ENCODE measurements at places on chromosomes 11 and 22.

- DNase-seq: peak; percentile 22
Observed at GRCh38 chr11:32231909-32232493, 141.1 kb downstream of the RCN1 start.

GRCh38 chr11:76642341-76642740, 28.2 kb downstream of the LRRC32 start:
- DNase-seq: no peak

DNA sequence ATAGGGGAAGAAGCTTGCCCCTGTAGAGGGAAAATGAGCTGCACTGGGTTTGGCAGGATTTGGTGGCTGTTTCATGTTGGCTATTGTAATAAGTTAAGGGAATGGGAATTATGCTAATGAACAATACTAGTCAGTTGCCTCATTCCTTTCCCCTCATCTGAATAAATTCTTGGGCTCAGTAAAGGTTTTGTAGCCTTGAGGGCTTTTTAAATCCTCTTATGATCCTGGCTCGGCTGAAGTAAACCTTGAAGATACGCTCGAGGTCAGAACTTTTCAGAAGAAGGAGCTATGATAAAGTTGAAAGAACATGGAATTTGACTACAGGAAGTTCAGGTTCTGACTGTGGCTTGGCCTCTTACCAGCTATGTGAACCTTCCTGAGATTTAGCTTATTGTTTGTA, 448.7 kb downstream of the RAB38 start:
- no peak for DNase-seq

DNA sequence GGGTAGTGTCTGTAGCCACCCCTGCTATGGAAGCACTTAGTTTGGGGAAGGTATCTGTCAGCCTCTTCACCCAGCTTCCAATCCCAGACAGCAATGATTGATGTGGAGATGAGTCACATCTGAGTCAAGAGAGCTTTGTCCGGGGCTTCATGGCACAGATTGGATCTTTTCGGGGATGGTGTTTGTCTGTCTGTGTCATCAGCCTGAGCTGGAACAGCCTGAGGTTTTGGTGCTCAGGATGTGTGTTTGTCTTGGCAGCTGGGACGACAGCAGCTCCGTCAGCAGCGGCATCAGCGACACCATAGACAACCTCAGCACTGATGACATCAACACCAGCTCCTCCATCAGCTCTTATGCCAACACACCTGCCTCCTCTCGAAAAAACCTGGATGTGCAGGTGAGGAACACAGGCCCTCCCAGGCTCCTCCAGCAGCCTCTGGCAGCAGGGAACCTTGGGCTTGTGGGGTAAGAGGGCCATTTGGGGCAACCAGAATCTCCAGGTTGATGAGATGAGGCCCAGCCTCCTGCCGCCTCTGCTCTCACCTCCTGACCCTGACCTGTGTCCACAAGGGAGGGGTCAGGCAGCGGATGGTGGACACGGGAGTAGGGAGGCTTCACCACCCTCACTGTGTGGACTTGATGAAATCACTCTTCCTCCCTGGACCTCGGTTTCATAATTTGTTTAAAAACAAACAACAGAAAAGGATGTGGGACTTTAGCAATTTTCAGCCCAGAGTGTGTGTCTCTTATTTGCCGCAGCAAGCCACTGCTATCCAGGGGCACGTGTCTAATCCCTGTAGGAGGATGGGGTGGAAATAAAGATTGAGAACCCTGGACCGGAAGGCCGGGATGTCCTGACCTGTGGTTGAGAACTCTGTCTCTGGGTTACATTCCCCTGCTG, 124.3 kb downstream of the DBX1 start:
- DNase-seq: no peak

GRCh38 chr11:114145166-114145775, 85.8 kb downstream of the ZBTB16 start:
- no peak for DNase-seq

DNA sequence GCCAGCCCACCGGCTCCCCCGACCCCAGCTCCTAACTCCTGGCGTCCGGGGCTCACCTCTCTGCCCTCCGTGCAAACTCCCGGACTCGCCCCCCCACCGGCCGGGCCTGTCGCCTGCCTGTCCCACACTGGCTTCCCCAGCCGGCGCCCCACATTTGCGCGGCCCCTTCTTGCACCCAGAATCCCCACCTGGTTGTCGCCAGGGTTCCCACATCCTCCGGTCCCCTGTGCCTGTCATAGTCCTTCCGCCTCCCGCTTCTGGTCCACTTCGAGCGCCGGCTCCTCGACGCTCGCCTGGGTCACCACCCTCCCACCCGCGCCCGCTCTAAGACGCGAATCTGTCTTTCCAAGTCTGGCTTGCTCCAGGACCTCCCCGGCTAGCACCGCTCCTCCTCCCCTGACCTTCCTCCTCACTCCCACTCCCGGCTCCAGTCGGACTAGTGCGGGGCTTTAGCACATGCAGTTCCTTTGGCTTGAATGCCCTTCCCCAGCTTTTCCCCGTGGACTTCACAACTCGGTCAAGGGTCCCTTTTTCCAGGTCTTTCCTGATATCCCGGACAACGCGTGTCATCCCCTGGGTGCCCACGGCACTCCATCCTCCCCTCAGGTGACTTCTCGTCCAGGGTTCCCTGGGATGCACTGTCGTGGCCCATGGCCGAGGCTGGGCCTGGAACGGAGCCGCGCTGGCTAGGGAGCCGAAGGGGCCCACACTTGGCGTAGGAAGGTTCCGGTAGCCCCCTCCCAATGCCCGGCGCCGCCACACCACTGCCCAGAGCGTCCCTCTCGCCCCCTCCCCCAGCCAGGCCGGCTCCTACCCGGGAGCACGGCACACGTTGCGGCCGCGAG, 635 bp downstream of the SCARF2 start:
- no peak for DNase-seq

GRCh38 chr11:39990421-39990831, 1469.0 kb downstream of the LRRC4C start:
- no peak for DNase-seq

DNA sequence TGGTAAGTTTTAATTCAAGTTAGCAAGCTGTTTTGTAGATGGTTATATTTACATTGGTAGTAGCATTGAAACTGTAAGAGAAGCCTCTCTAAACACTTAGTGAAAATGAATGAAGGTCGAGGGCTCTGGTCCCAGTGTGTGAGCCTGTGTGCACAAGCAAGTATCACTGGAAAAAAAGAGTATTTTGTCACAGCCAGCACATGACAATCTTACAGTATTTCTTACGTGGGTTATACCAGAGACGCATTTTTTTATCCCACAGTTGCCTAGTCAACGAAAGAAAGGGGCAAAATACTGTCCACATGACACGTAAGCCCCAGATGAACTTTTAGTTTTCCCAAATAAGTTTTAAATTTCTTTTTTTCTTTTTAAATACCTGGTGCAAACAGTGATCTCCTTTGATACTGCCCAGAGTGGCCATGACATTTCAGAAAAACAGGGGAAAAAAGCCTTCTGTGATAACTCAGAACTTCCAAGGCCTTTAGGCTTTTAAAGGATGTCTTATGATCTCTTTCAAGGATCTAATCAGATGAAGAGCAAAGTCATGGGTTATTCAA, 23.5 kb downstream of the RAB38 start:
- DNase-seq: no peak

DNA sequence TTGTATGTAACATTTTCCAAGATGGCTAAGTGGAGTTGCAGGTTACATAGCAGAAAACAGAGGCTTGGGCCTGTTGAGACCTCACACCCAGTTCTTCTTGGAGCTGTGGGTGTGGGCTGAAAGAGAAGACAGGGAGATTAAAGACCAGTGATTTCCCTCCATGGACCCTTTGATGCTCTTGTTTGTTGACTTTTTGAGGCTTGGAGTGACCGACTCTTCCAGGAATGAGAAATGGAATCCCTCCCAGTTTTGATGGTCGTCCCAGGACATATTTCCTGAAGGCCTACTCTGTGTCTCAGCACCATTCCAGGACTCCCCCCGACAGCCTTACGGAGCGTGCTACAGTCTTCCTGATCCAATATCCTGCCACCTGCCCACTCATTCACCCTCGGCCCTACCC, 96.9 kb downstream of the PTPRJ start:
- DNase-seq: no peak

GRCh38 chr11:34650528-34650927, 29.6 kb downstream of the EHF start:
- DNase-seq: peak; percentile 91

DNA sequence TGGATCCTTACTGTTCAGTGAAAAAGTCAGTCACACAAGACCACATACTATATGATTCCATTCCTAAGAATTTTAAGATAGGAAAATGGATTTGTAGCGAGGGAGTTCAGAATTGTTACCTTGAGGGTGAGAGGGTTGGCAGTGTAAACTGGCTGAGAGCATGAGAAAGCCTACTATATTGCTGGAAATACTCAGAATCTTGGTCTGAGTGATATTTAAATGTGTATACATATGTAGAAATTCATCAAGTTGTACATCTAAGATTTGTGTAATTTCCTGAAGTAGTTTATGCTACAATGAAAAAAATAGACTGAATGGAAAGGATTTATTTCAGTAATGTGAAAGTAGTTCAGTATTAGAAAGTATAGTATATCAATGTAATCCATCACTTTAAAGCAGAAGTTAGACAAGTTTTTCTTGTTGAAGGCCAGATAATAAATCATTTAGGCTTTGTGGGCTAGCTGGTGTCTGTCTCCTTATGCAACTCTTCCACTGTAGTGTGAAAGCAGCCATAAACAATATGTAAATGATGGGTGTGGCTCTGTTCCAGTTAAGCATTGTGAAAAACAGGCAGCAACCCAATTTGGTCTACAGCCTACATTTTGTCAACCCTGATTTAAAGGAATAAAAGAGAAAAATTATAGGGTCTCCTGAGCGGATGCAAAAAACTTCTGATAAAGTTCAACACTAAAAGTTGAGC, 127.2 kb upstream of the THY1 start:
- no peak for DNase-seq

- DNase-seq: no peak
Observed at GRCh38 chr11:131511794-131512193, 141.4 kb downstream of the NTM start.

- no peak for DNase-seq
Observed at GRCh38 chr11:76051937-76052336, 154.4 kb downstream of the WNT11 start.

- DNase-seq: no peak
Observed at GRCh38 chr11:92212530-92212929, 12.1 kb upstream of the FAT3 start.

DNA sequence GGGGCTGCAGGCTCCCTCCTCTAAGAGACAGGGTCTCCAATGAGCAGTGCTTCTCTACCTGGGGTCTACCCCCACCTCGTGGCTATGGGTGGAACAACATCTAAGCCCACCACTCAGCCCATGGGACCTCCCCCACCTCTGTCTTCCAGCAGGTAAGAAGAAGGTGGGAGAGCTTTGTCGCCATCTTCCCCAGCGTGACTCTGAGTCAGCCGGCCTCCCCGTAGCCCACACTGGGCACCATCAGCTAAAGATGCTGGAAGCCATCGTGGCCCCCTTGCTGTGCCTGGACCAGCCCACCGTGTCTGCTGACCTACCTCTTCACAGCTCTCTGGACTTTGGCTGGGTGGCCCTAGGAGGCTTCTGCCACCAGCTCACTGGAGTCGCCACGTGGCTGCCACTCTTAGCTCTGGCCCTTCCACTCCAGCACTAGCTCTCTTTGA, 944 bp downstream of the C11orf86 start:
- no peak for DNase-seq

DNA sequence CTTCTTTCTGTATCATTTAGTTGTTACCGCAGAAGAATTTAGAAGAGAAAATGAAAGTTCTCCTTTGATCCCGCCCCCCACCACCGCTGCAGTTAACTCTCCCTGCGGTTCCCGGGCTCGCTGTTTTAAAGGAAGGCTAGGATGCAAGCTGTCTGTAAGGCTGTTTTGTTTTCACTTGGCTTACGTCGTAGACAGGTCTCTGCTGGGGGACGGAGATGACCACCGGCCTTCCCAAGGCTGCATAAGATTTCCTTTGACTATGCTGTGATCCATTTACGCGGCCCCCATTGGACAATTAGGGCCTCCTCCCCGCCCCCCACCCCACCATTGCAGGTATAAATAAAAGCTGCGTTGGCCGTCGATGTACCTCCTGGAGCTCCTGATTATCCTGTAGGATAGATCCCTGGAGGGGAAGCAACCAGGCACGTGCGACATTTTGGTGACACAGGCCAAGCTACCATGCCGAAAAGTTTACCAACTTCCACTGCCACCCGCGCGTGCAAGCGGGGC, 1.4 kb upstream of the CPT1A start:
- DNase-seq: peak; percentile 41

DNA sequence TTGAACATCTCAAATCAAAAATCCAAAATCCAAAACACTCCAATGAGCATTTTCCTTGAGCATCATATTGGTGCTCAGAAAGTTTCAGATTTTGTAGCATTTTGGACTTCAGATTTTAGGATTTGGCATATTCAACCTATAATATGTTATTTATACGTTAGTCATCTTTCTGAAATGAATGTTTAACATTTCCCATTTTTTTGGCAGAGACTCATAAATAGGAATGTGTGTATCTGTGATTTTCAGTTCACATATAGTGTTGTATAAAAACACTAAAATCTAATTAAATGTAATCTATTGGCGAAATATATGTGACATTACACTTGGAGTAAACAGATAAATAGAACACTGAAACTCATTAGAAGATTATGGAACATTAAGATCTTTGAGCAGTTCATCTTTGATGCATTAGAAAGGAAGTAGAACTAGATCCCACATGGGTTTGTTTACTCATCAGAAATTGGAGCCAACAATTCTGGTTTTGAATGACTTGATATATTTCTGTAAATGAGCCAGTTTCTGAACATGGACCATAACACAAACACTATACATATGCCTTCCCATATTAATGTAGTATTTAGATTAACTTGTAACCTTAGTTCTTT, 153.1 kb downstream of the UVRAG start:
- no peak for DNase-seq

DNA sequence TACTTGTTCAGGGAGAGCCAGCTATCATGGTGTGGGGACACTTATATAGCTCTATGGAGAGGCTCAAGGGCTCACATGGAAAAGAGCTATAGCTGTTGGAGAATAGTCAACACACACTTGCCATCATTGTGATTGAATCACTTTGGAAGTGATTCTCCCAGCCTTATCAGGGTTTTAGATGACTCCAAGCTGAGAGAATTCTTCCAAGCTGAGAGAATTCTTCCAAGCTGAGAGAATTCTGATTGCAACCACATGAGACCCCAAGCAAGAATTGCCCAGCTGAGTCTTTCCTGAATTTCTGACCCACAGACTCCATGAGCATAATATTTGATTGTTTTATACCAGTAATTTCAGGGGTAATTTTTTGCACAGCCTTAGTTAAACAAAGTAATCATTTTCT, 1318.3 kb upstream of the RAG2 start:
- DNase-seq: no peak

Measured in activated CD4-positive, alpha-beta T cell treated with anti-CD3 and anti-CD28 coated beads, Interleukin-2, Interleukin-4, amounts not matched to agents 100 ng/mL and 50 ng/mL, durations not matched to agents 16 hours and 8 hours (primary cell).